ENCODE measurements at places on chromosomes 11 and 22.

GRCh38 chr11:62148271-62148980 lies 24.6 kb downstream of the INCENP start:
- no peak for DNase-seq

DNA sequence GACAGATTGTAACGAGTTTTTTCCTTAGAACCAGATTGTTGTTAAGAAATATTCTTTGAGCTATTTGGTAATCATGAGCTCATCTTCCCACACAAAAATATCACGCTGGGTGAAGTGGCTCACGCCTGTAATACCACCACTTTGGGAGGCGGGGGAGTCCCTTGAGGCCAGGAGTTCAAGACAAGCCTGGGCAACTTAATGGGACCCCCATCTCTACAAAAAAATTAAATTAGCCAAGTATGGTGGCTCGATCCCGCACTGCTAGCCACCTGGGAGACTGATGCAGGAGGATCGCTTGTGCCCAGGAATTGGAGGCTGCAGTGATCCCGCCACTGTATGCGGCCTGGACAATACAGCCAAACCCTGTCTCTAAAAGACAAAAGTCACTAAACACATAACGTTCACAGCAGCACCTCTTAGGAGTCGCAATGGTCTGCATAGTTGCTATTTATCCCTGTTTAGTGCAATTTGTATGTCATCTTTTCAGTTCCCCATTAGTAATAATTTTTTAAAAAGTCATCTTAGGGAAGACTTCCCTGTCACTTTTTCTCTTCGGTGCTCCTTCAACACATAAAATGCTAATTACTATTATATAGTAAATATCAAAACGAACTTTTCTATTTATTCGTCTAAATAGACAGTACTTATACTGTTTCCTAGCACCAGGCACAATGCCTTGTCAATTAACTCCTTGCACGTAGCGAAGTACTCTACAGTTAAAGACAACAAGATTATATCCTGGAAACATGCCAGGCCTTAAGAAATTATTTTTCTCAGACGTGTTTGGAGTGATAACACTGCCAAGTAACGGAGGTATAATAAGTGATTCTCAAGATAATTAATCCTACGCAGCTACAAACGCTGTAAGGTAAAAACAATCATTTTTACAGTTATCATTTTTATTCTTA lies 1.1 kb downstream of the ST13 start:
- no peak for DNase-seq

GRCh38 chr22:46695346-46696228 lies 42.5 kb downstream of the CERK start:
- DNase-seq = no peak

GRCh38 chr11:57192316-57192715 lies 10.6 kb downstream of the LRRC55 start:
- no peak for DNase-seq

GRCh38 chr11:10868352-10868751 lies 10.5 kb upstream of the ZBED5 start:
- DNase-seq = no peak

DNA sequence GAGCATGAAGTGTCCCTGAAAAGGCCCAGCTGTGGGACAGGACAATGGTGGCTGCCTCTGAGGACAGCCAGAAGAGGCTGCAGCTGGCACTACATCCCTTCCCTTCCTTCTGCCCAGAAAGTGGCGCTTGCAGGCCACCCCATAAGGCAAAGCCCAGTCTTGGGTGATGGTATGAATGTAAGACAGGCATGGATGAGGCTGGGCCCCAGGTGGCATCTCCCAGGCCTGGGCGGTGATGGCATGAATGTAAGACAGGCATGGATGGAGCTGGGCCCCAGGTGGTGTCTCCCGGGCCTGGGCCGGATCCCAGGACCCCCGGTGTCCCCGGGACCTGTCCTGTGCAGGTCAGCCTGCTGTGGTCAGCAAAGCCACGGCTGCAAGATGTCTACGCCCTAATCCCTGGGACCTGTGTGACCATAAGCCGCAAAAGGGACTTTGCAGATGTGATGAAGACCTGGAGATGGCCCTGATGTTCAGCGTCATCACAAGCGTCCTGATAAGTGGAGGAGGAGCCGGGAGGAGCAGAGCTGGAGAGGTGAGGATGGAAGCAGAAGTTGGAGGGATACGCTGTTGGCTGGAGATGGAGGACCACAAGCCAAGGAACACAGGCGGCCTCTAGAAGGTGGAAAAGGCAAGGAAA lies 181.1 kb downstream of the CTTN start:
- no peak for DNase-seq

DNA sequence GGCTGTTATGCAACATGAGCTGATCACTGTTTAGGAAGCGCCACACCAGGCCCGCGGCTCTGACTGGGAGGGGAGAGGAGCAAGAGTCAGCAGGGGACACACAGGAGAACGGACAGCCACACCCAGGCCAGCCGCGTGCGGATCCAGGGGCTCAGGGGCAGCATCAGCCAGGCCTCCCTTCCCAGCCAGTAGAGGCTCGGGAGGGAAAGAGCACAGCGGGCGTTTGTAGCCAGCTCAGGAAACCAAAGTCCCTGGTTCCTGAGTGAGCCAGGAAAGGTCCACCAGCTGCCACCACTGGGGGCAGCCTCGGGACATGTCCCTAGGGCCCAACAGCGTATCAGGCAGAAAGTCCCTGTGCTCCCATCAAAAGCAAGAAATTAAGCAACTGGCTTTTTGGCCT lies 71.8 kb upstream of the PITPNB start:
- DNase-seq = no peak

DNA sequence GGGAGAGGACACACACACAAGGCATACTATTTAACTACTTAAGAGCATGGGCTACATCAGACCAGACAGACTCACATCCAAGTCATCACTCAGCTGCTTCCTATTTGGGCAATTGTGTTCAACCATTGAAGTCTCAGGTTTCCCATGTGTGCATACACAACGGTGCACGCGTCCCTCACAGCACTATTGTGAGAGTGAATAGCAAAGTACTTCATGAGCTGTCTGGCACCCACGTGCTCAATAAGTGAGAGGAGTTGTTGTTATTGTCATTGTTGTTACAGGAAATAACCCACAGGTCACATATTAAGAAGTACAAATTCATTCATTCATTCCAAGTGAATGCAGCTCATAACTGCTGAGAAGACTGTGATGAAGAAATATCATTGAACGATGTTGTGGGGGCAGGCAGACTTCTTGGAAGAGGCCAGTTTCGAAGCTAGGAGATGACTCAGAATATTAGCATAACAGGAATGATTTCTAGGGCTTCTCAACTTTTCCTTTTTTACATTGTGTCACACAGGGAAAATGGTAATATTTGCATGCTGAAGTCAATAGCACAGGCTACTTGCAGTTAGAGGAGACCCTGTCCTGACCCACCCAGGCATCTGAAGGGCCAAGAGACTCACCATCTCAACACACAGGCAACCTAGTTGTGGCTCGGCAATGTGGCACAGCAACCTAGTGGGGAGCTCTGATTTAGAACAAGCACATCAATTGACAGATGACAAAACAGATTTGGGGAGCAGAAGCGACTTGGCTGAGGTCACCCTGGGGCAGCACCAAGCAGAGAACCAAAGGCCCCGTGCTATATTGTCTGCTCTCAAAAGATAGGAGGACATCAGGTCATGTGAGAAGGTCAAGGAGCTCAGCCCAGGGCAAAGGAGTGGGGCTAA lies 606.0 kb downstream of the BUD13 start:
- DNase-seq = no peak

GRCh38 chr11:117606211-117606610 lies 190.8 kb downstream of the DSCAML1 start:
- DNase-seq = no peak

- no peak for DNase-seq
These were observed 493.0 kb downstream of the MN1 start for GRCh38 chr22:27308513-27308912.

GRCh38 chr11:35887737-35888136 lies 56.1 kb upstream of the LDLRAD3 start:
- DNase-seq = no peak

DNA sequence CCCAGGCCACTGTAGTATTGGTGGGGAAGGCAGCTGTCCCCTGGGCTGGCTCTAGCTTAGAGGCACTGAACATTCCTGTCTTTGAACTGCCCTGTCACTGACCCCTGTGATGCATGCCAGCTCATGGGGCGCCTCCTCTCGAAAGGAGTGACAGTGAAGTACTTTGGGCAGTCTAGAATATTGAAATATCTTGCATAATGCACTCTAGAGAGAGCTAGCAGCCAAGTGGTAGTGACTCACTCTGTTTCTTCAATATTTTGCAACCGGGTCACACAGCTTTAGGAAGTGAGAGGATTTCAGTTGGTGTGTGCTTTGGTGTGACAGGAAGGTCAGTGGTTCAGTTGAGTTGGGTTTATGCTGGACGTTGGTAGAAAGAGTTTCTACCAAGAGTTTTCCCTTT lies 35.5 kb upstream of the ST14 start:
- DNase-seq = peak; percentile 54

DNA sequence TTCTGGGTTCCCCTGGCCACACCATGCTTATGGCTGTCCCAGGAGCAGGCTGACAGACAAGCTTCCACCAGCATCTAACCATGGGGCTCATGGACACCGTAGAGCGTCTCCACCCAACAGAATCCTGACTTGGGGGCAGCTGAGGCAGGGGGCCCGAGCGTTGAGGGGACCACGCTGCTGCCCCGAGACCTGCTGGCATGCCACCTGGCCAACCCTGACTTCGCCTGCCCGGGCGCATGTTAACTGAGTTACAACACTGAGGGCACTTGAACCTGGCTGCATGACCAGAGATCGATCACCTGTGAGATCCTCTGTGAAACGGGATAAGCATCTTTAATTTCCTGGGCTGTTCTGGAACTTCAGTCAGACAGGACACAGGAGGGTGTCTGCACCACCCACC lies 13.7 kb downstream of the PPM1F start:
- no peak for DNase-seq

GRCh38 chr11:79616392-79616851 lies 175.6 kb upstream of the TENM4 start:
- no peak for DNase-seq

DNA sequence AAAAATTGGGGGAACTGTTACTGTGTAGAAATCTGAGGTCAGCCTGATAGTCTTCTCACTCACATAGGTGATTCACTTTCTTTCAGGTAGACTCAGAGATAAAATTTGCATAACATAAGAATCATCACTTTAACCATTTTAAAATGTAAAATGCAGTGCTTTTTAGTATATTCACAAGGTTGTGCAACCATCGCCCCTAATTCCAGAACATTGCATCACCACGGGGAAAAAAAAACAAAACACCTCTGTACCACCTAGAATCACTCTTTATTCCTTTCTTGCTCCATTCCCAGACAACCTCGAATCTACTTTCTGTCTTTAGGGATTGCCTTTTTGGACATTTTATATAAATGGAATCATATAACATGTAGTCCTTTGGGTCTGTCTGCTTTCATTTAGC lies 20.9 kb downstream of the CHEK1 start:
- no peak for DNase-seq

- DNase-seq = peak; percentile 22
These were observed 58.9 kb downstream of the MYEOV start for GRCh38 chr11:69352715-69353319.

DNA sequence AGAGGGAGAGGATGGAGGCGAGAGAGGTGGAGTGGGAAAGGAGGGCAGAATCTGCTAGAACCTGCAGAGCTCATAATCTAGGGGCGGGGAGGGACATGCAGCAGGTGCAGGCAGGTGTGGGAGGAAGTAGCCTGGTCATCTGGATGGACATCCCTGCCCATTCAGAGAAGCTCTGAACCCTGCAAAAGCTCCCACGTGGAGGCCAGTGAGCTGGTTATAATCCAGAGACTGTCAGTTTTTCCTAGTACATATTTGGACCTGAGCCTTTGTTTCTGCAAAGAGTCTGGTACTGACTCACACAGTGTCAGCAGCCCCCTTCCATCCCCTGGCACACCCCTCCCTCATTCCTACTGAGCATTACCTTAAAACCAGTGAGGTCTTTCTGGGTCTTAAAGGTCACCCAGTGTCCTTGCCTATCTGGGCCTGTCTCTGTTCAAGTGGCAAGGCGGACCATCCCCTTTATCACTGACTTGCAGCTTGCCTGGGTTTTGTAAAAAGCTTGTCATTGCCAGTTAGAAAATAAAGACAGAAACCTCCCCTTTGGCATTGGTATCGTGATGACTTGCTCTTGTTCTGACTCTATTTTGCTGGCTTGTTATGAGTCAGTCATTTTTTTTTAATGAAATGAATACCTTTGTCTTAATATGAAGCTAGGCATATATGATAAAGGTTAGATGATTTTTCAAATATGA lies 26.1 kb downstream of the PTPRJ start:
- no peak for DNase-seq

- peak; percentile 92 for DNase-seq
These were observed 20.3 kb upstream of the WNT7B start for GRCh38 chr22:45997077-45997776.

- no peak for DNase-seq
These were observed 22.9 kb upstream of the CARD18 start for GRCh38 chr11:105162506-105162905.

DNA sequence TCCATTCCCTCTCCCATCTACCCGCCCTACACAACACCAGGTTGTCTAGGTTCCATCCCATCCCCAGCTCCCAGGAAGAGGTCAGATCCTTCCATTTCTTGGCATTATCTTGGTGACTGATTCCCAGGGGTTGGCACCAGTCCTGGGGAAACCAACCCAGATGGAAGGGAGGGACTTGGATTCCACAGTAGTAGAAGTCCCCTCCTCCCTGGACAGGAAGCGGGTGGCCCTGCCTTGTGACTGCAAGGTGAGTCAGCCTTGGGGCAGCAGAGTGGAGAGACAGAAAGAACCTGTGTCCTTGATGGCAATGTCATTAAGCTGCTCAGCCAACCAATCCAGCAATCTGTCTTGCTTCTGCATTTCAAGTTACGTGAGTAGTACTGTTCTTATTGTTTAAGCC lies 26.5 kb downstream of the SYT13 start:
- no peak for DNase-seq

GRCh38 chr11:119447664-119448242 lies 24.8 kb upstream of the THY1 start:
- DNase-seq = no peak

DNA sequence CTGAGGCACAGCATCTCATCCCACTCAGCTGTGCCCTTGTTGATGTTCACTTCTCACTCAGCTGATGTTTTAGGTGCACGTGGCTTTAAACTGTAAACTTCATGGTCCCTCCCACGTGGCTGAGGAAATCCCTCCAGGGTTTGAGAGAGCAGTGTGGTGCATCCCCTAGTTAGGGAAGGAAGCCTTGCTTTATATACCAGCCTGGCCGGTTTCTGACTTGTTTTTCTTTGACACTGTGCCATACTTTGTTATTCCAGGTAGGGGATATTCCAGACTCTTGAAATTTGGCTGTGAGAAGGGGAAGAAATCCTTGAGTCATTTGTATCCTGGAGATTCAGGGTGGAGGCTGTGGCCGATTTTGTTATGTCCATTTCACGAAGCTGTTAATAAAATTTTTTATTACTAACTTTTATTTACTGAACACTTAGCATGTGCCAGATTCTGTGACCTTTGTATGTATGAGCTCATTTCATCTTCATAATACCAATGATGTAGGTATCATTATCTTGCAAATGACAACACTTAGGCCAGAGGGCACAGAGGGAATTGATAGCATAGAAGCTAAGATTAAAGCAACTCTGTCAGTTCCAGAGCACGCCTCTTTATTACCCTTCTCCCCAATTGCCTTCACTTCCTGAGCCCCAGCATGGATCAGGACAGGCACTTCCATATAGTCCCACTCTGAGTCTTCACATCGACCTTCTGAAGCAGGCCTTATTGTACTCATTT lies 116.6 kb downstream of the NAV2 start:
- DNase-seq = no peak
